ENCODE measurements at places on chromosomes 11 and 22.

DNA sequence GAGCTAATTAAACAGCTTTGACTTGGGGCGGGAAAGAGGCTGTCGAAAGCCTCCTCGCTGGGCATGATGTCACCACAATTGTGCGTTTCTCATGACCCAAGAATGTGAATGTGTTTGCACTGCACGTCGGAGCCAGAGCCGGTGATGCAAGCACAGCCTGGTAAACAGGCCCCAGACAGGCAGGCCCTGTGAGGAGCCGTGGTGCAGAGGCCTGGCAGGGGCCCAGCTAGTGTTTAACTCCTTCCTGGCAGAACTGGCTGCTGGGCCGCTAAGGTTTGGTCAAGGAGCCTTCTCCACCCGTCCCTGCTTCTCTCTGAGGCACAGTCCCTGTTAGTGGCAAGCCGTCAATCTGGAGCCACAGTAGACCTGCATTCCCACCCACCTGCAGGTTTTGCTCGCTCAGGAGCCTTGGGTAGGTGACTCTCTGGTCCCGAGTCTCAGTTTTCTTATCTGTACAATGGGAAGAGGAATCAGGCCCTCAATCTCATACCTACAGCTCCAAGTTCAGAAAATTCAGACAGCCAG, 25.4 kb upstream of the SMTN start:
- DNase-seq = no peak

DNA sequence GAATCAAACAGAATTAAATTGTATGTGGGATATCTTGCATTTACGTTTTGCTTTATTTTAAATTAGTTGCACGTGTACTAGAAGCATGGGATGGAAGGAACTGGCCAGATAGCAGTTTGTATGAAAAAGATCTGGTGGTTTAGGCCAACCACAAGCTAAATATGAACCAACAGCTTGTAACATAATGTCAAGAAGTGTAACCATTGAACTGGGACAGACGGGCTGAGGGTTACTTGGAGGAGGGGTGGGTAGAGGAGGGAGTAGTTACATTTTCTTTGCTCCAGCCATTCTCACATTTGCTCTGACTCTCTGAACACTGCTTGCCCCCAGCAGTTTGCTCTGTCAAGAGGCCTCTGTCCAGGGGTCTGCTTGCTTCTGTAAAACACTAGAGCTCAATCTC, 31.7 kb upstream of the CXCR5 start:
- DNase-seq = no peak

GRCh38 chr22:46848197-46848596, 85.7 kb downstream of the TBC1D22A start:
- DNase-seq = no peak

DNA sequence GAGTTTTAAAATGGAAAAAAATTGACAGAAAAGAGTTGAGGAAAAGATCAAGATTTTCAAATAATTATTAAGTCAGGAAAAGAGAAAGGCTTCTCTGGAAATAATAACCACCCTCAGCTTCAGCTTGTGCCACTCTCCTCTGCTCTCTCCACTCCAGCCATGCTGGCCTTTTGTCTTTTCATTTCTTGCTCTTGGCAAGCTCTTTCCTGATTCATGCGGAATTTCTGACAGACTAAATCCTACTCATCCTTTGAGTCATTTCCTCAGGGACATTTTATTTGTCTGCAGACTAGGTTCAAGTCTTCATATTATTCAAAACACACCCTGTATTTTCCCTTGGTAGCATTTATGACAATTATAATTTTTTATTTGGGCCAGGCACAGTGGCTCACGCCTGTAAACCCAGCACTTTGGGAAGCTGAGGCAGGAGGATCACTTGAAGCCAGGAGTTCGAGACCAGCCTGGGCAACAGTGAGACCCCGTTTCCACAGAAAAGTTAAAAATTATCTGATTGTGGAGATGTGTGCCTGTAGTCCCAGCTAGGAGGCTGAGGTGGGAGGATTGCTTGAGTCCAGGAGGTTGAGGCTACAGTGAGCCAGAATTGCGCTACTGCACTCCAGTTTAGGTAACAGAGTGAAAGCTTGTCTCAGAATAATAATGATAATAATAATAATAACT, 7.8 kb upstream of the P4HA3 start:
- DNase-seq = no peak

GRCh38 chr22:45977003-45977411, at the start of gene WNT7B:
WNT7B (minus strand) TSS chr22:45977162; CDS start chr22:45976754, 408 bp downstream.
- DNase-seq = no peak

GRCh38 chr22:16917144-16918003, 90.6 kb downstream of the GAB4 start:
- DNase-seq = peak; percentile 33

DNA sequence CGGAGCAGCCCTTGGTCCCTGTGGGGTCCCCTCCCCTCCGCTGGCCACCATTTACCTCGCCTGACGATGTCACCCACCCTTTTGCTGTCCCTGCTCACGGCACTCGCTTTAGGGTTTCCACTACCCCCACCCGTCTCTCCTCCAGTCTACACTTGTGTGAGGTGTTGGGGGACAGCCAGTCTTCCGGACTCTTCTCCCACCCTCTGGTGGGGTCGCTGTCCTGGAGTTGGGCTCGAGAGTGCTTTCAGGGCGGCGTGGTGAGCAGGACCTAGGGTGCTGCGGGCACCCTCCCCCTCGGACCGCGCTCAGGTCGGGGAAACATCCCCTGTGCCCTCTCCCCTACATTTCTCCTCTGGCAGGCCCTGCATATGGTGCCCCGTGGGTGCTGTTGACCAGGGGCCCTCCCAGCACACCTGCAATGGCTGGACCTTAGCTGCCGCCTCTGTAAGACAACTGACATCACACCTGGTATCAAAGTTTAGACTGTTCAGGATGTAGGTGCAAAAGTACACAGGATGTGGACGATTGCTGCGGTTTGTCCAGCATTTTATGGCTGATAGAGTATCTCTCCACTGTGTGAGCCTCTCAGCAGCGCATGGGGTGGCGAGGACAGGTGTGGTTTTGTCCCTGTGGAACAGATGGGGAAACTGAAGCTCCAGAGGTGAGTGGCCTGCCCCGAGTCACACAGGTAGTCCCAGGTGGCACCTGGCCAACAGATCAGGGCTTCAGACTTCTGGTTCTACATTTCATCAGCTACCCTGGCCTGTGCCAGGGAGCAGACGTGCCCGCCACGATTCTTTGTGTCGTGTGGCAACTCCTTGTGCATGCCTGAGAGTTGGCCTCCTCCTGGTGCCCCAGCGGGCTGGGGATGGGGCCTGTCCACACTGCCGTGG, 1.2 kb downstream of the GRK2 start:
- no peak for DNase-seq

DNA sequence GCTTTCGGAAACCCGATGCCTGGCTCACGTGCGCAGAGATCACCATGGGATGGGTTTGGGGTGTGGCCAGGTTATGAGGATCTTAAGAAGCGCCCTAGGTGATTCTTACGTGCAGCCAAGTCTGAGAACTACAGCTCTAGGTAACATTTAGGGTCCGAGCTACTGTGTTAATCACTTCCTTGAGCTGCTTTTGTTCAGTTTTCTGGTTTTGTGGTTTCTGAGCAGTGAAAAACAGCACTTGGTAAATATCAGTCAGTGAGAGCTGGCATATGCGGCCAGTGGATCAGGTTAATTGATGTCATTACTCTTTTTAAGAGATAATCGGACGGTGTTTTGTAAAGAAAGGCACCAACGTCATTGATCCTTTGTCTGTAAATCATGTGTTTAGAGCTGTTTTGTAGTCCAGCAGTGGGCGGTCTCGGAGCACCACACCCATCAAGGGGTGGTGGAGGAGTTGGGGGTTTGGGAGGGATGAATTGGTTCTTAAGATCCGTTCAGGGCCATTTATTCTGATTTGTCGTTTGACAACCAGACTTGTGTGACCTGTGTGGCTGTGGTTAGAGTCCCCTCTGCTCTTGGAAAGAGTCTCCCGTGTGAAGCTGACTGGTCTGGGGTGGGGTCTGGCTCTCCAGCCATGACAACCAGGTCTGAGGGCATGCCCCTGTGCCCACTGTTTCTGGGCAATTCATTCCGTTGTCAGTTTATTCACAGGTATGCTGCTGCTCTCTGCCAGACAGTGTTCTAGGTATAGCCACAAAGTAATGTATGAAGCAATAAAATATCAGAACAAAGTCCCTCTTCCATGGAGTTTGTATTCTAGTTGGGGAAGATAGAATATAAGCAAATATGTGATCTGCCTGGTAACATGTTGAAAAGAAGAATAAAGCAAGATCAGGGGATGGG, 61.9 kb upstream of the SORL1-AS1 start:
- DNase-seq = no peak

DNA sequence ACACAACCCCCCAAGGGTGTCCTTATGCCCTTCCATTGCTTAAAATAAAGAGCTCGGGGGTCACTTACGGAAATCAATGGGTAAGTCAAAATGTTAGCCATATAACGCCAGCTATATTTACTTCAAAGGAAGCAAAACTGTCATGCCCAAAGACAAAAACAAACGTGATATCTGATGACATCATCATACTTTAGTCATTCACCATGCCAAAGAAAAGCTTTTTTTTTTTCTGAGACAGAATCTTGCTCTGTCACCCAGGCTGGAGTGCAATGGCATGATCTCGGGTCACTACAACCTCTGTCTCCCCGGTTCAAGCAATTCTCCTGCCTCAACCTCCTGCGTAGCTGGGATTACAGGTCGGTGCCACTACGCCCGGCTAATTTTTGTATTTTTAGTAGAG, 47.7 kb upstream of the SC5D start:
- DNase-seq = no peak

DNA sequence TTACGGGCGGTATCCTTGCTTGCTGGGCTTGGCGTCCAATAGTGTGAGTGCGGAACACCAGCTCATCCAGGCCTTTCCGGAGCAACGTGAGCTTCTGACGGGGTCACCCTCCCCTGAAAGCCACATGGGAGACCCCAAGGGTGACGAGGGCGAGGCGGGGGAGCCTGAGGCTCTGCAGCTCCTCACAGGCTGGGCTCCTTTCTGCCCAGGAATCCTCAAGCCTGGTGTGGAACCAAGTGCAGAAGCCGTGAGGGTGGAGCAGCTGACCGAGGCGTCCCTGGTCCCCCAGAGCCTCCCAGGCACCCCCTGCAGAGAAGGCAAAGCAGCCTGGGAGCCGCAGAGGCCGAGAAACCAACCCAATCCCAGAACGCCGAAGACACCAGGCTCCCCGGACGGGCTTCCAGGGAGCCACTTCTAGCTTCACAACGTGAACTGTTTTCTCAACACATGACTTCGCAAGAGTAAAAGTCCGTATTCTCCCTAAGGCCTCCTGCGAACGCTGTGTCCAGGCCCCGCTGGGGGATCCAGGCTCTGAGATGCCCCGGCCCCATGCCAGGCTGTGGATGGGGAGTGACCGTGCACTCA, 530.3 kb downstream of the BRD1 start:
- no peak for DNase-seq

- DNase-seq = no peak
Measured at GRCh38 chr11:69320756-69321741, 27.1 kb downstream of the MYEOV start.
